ENCODE measurements at places on chromosomes 11 and 22.

- DNase-seq, result no peak
Observed at GRCh38 chr11:34564807-34565241, 51.2 kb upstream of the ELF5 start.

DNA sequence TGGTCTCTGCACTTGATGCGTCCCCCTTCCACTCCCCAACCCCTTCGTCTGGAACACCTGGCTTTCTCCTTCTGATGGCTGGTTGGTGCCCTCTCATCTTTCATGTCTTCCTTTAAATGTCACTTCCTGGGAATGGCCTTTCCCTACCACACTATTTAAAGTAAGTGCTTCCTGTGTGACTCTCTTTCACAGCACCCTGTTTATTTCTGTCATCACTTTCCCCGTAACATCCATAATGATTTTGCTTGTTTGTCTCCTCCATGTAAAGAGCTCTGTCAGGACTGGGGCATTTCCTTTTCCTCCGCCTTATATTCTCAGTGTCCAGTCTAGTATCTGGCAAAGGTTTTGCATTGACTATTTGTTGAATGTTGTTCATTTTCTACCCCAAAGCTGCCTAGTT lies 143.0 kb downstream of the DBX1 start:
- no peak for DNase-seq

DNA sequence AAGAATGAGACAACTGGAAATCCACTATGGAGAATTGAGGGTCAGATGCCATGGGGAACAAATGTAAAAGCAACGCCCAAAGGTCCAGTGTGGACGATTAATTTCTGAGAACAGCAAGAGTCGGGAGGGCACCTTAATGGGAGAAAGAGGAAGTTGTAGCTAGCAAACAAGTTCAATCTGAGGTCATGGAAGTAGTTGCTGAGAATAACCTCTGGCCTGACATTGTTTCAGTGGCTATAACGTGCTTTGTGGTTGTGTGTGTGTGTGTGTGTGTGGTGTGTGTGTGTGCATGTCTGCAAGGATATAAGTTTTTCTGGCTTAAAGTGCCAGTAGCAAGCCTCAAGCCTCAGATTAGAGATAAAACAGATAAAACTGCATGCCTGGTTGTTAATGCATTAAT lies 1630.1 kb upstream of the TENM4 start:
- DNase-seq, result no peak

GRCh38 chr11:87281496-87281895 lies 243.8 kb downstream of the TMEM135 start:
- no peak for DNase-seq

DNA sequence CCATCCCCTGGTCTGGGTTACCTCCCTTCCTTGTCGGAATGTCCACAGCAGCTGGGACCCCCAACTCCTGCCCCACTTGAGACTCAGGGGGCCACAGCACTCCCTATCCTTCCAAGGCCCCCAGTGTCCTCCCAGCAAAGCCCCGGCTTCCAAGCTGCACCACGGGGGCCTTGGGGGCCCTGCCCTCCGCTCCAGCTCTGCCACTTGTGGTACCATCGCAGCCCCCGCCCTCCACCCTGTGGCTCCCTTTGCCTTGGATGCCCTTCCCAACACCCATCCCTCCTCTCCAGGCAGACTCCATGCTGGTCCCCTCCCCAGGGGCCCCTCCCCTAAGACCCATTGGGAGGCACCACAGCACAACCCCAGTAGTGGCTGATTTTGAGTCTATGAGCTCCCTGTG lies 17.3 kb downstream of the TMEM258 start:
- DNase-seq, result no peak

GRCh38 chr11:75816561-75817239 lies 1.7 kb downstream of the UVRAG start:
- no peak for DNase-seq

- no peak for DNase-seq
Observed at GRCh38 chr22:19169947-19170318, 8.6 kb downstream of the SLC25A1 start.

GRCh38 chr11:60916669-60917206 lies 2.8 kb downstream of the TMEM109 start:
- no peak for DNase-seq

GRCh38 chr22:29877620-29878019 lies 5.4 kb upstream of the MTMR3 start:
- DNase-seq, result no peak

- DNase-seq, result no peak
Observed at GRCh38 chr11:97638641-97639224, 1248.9 kb downstream of the JRKL start.

GRCh38 chr11:122404571-122404970 lies 251.0 kb upstream of the UBASH3B start:
- no peak for DNase-seq

GRCh38 chr11:57314221-57314973 lies 10.4 kb downstream of the TNKS1BP1 start:
- DNase-seq, result no peak

GRCh38 chr11:41872426-41872825 lies 413.0 kb upstream of the LRRC4C start:
- no peak for DNase-seq

DNA sequence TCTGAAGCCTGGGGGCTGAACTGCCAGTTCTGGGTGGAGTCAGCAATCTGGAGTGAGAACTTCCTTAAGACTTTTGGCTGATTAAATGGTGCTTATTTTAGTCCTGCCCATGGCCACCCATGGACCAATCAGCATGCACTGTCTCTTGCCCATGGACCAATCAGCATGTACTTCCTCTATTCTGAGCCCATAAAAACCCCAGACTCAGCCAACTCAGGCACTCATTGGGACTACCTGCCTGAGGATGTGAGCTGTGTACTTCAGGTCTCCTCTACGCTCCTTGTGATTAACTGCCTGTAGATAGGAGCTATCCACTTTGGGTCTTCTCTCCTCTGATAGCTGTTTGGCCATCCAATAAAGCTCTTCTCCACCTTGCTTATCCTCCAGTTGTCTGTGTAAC lies 342.3 kb upstream of the CCDC179 start:
- DNase-seq, result no peak

DNA sequence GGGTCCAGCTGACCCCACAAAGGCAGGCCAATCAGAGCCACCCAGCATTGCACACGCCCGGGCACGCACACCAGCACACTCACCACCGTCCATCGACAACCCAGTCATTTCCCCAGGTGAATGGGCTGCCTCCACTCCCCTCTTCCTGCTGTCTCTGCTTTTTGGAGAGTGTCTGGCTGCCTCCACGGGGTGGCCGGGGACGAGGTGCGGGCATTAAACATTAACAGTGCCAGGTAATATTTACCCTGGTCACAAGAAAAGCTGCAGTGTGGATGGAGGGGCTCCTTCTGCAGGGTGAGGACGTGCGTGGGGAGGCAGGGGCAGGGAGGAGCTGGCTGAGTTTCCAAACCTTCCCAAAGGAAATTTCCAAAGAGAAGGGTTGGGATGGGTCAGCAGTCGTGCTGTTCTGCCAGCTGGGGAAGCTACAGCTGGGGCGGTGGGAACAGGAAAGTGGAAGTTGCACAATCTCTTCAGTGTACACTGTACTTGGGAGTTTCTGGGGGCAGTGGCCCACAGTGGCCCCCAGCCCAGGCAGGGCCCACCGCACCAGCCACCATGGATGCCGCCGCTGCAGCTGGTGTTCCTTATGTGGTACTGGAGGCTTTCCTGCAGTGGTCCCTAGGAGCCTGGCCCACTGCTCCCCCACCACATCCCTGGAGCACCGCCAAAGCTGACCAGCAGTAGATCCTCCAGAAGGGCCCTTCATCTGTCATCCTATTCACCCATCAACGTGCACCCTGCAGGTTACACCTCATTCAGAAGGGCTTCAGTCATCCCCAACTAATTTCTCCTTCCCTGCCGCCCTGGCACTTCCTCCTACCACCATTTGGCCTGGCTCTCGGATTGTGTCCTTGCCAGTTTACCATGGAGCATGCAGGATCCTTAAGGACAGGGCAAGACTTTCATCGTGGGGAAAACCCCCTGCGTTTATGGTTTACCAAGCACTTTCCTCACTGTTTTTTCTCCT lies at the start of gene FXYD2:
Gene FXYD2, minus strand, starts transcription at position 174 of the 967 bp plus-strand sequence. Its CDS starts 66 bp downstream, at position 108.
- no peak for DNase-seq

DNA sequence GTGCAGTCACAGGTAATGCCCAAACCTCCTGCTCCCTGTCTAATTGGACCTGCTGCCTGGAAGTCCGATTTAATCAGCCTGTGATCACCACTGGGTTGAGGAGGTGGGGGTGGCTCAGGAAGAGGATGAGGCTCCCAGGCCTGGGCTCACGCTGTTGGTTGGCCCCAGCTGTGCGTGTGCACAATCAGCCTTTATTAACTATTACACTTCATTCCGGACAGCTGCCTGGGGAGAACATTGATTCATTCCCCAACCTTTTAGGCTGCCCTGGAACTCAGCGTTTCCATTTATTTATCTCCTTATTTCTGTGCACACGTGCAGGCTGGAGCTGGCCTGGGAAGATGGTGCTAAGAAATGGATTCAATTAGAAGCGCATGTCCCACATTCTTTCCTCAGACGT lies 123.4 kb downstream of the DSCAML1 start:
- DNase-seq, result no peak

GRCh38 chr11:88340366-88340935 lies 2.9 kb upstream of the CTSC start:
- no peak for DNase-seq
